Kidney glomerular epithelial cell (primary cell): ENCODE measurements at places on chromosomes 2 and 18.
A peak's percentile ranks its signal among the peaks of the same experiment; 100 is the strongest.

DNA sequence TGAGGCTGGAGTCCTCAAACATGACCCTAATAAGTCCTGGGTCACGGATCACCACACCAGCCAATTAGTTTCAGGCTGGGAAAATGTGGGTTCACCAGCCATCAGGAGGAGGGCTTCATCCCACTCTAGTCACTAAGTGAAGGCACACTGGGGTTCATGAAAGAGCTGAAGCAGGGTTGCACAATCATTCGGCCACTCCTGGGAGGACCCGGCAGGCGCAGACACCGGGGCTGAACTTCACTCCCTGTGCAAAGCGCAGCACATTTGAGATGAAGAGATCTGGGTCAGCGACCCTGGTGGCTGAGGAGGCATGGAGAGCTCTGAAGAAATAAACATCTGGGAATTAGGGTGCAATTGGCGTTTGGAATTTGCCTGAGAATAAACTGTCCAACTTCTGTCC lies 684.4 kb upstream of the SALL3 start:
- no peak for DNase-seq

DNA sequence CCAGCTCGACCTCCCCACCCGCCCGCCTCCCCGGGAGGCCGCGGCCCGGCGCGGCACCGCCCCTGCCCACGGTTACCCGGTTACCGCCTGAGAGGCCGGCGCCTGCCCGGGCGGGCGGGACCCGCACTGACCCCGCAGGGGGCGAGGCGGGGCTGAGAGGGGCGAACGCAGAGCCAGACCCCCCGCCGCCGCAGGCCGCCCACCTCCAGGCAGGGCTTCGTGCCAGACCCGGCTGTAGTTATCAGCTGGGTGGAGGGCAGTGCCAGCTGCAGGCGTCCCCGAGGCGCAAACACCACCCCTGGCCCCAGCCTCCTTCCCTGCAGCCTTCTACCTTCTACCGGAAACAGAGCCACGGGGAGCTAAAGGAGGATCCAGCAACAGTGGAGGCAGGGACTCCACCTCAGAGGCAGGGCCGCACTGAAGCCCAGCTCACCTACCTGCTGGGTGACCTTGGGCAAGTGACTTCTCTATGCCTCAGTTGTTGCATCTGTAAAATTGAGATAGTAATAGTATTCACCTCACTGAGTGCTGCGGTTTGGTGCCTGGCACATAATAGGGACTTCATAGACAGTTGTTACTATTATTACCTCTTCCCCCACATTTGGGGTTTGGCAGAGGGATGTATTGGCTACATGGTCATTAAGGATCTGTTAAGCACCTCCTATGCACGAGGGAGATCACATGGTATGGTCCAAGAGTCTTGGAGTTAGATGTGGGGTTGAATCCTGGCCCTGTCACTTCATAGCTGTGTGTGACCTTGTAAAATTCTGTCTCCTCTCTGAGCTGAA lies 231.6 kb upstream of the SMAD2 start:
- peak; percentile 81 for DNase-seq

DNA sequence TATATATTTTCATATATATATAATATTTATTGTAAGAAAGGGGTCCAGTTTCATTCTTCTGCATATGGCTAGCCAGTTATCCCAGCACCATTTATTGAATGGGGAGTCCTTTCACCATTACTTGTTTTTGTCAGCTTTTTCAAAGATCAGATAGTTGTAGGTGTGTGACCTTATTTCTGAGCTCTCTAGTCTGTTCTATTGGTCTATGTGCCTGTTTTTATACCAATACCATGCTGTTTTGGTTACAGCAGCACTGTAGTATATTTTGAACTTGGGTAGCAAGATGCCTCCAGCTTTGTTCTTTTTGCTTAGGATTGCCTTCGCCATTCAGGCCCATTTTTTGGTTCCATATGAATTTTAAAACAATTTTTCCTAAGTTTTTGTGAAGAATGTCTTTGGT lies 320.1 kb downstream of the CDH2 start:
- DNase-seq = no peak

DNA sequence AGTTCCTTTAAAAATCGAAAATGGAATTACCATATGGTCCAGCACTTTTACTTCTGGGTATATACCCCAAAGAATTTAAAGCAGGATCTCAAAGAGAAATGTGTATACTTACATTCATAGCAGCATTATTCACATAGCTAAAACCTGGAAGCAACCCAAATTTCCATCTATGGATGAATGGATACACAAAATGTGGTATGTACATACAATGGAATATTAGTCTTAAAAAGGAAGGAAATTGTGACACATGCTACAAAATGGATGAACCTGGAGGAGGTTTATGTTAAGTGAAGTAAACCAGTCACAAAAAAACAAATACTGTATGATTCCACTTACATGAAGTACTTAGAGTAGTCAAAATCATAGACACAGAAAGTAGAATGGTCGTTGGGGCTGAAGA lies 147.9 kb upstream of the LTBP1 start:
- no peak for DNase-seq

GRCh38 chr2:150134223-150134857 lies 353.1 kb downstream of the RND3 start:
- no peak for DNase-seq

DNA sequence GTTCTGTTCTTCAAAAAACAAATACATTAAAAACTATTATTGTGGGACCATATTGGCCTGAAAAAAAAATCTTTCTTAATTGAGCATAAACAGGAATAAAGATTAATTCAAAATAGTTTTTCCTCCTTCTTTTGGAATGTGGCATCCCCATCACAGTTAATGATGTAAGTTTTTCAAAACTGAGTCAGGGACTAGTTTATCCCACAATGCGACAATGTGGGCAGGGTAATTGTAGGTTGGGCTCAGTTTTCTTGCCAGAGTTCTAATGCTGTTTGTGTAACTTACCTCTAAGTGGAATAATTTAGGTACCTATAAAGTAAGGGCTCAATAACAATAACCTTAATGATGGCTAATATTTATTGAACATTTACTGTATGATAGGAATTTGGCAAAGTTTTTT lies 82.0 kb downstream of the PMS1 start:
- no peak for DNase-seq

DNA sequence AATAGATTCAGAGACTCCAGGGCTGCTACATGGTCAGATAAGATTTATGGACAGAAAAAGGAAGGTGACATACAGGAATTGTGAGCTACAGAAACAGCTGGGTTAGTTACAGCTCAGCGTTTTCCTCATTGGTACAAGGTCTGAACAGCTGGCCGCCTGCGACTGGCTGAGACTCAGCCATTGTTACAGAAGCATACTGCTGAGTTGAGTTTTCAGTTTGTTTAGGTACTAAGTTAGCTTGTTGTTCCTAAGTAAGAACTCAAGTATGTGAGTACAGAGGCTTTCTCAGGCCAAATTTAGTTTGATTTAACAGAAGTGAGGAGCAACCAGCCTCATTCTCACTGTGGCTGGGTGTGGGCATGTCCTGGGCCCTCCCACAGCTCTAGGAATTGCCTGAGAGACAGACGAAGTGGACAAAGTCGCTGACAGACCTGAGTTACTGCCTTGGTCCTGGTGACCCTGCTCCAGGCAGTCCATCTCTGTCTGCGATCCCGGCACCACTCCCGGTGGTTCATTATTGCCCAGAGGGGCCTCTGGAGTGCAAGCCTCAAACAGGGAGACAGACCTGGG lies 27.8 kb upstream of the RHOB start:
- no peak for DNase-seq

DNA sequence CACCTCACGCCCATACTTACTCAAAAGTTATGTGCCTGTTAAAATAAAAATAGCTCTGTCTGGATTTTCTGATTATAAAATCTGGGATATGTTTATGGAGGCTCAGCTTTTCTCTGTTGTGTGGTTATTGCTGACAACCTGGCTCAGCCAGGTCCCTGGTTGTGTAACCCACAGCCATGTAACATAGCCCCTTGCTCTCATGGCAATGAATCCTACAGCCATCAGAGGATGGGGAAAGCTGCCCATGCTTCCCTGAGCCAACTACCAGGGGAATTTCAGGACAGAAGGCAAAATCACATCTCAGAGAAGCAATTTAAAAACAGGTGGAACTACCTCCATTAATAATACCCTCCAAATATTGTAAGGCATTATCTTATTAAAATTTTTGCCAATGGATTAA lies 29.7 kb downstream of the ST8SIA5 start:
- DNase-seq = no peak

- no peak for DNase-seq
Measured at GRCh38 chr2:3470856-3471737, 48.2 kb downstream of the ADI1 start.

DNA sequence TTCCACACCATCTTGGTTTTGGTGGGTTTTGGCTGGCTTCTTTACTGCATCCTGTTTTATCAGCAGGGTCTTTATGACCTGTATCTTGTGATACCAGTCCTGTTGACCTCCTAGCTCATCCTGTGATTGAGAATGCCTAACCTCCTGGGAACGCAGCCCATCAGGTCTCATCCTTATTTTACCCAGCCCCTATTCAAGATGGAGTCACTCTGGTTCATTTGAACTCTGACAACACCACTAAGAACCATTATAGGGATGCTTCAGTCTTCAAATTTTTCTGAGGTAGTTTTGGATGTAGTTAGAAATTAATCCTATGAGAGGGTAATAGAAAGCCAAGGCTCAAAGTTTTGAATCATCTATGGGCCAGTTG lies 287.8 kb upstream of the SLC39A10 start:
- DNase-seq = no peak

GRCh38 chr2:121707344-121707919 lies 29.2 kb downstream of the NIFK start:
- DNase-seq = peak; percentile 84

- no peak for DNase-seq
Measured at GRCh38 chr18:2956056-2956455, 56.9 kb downstream of the LPIN2 start.

DNA sequence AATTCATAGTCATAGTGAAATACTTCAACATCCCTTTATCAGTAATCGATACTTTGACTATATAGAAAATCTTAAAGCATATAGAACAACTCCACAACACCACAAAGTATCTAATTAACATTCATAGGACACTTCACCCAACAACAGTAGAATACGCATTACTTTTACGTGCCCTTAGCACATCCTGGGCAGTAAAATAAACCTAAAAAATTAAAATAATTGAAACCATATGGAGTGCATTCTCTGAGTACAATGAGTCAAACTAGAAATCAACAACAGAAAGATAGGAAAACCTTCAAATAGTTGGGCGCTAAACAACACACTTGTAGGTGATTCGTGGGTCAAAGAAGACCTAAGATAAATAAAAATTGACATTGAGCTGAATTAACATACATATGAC lies 442.9 kb downstream of the SUCLG1 start:
- DNase-seq = no peak
